Left renal pelvis (tissue), 4 donors: ENCODE measurements at places on chromosomes 5 and 9.

DNA sequence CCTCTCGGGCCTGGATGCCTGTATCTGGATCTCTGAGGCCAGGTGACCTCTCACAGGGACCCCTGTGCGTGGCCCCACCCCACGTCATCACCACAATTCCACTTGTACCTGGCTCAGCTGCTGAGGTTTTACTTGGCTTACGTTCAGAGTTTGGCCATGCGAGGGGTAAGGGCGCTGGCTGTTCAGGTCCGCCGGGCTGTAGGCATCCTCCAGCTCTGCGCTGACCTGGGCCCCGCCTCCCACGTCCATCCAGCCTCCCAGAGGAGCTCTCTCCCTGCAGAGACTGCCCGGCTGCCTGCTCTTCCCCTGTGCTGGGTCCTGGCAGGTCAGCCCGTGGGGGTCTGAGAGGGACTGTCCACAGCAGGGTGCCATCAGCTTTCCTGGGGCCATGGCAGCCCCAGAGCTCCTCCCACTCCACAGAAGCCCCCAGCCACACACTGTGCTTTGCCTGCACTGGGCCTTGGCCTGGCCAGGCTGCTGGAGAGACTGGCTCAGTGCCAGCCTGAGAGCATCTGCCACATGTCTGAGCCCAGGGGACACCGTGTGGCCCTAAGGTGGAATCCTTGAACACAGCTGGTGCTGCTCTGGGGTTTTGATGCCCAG is 43.6 kb downstream of the SLC6A3 start:
- DNase-seq: no peak

DNA sequence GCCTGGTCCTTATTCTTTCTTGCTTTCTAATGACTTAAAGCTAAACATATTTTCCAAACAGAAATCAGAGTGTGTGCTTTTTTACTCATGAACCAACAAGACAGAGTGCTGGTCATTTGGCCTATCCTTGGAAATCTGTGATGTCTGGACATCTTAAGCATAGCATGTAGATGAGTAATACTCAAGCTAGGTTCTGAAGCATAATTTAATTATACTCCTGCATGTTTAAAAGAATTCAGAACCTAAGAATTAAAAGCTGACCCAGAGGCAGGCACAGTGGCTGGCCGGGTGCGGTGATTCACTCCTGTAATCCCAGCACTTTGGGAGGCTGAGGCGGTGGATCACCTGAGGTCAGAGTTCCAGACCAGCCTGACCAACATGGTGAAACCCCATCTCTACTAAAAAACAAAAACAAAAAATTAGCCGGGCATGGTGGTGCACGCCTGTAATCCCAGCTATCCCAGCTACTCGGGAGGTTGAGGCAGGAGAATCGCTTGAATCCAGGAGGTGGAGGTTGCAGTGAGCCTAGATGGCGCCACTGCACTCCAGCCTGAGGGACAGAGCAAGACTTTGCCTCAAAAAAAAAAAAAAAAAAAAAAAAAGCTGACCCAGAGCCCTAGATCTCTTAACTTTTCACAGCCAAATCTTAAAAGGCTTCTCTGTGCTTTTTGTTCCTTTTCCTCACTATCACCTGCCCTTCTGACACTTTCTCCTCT is 16.2 kb upstream of the TJP2 start:
- DNase-seq: no peak

DNA sequence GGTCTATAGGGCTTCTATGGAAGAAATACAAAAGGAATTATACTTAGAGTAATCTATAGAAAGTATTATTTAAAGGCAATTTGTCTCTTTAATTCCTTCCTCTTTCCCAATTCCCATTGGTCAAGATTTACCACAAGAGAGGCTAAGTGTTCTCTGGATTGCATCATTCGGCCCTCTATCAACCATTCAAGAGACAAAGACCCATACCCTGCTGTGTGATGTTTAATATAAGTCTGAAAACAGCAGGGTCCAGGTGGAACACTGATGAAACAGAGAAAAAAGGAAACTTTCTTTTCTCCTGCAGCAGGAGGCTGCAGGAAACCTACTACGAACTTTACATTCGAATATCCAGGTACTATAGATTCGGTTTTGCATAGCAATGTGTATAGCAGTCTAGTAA is 323.4 kb downstream of the CHSY3 start:
- no peak for DNase-seq

DNA sequence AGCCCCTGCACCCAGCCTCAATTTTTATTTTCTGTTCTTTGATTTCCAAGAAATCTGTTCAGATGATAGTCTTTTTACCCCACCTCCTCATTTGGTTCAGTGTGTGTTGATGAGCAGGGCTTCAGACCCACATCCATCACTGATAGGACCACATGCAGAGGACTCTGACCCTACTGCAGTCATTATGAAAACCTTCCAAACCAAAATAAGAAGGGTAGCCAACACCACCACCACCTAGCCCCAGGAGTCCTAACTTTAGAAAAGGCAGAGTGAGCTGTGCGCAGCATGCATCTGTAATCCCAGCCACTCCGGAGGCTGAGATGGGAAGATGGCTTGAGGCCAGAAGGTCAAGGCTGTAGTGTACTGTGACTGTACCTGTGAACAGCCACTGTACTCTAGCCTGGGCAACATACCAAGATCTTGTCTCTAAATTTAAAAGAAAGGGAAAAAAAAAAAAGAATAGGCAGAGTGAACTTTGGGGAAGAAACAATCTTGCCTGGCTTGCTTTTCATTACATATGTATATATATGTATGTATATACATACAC is 13.0 kb downstream of the CDKN2AIPNL start:
- DNase-seq: no peak

DNA sequence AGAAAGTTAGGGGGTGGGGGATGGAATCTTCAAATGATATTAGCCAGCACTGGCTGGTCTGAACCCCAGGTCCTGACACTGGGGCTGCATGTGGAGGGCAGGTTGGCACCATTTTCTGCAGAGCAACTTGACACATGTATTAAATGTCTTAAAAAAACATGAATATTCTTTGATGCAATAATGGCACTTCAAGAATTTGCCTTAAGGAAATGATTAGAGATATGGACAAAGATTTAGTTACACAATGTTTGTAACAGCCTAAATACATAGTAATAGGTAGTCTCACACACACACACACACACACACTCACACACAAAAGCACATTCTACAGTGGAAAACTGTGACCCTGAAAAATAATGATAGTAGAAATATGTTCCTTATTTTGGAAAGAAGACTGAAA is 3.6 kb downstream of the SVEP1 start:
- DNase-seq: no peak

DNA sequence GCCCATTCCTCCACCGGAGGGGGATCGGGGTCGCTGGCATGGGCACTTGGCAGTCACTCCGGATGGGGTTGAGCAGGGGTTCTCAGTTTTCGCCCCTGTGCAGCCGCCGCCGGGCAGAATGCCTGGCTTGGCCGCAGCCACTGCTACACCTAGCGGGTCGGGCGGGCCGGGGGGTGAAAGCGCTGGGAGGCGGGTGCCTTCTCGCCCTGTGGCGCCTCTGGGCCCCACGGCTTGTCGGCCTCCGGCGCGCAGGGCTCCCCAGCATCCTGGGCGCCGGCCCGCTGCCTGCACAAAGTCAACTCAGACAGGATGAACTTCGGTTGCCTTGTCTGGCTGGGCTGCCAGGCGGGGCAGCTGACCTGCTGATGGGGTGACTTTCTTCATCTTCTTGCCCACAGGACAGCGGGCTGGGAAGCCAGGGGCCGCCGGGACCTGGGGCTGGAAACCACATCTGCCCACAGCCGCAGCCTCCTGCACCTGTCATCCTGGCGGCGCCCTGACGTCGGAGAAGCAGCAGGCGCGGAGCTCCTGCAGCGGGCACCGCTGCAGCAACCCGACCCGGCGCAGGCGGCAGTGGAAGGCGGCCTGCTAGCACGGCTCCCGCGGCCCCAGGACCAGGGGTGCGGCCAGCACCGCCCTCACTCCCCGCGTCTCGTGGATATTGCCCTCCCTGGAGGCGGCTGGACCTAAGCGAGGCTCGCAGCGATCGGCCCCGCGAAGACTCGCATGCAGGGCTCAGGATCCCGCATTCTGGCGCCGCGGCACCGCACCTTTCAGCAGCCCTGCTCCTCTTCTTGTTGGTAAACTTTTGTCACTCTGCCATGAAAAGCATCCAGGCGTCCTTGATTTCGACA is 1.3 kb upstream of the ANKRD18A start:
- no peak for DNase-seq
